ENCODE measurements at places on chromosomes 1 and 21. TPM values are rescaled to one million over a fixed set of nuclear protein-coding genes. Genes with fewer than 3 reads are reported as not detected.

The ABCA4 gene
- 0.25 TPM for polyA plus RNA-seq

The GPR89A gene
- 24.5 TPM for polyA plus RNA-seq

DNA sequence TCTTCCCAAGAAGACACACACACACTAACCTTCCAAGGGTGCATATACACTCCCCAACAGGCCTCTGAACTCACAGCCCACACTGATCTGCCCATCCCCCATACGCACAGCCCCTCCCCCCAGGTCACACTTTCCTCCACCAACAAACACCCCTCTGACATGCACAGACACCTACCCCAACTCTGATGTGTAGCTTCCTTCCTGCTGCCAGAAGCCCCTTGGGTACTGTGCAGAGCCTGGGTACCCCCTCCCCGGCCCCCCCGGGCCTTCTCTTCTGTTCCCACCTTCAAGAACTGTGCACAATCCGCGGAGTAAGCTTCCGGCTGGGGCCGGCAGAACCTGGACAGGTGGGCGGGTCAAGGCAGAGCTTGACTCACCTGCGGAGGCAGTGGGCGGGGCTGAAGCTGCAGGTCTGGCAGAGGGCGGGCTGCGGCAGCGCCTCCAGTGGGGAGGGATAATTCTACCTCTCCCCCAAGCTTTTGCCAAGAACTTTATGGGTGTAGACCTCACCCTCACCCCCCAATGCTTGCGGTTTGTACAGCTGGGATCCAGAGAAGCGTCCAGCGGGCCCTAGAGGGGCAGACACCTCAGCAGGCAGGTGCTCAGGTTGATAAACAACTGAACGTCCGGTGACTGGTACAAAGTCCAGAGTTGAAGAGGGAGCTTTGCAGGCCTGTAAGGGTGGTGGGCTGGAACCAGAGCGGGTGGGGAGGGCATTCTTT lies at the start of gene C1orf210:
Gene C1orf210, minus strand, starts transcription at position 313 of the 722 bp plus-strand sequence. CDS start 2,311 bp downstream, outside the sequence.
- DNase-seq = no peak

DNA sequence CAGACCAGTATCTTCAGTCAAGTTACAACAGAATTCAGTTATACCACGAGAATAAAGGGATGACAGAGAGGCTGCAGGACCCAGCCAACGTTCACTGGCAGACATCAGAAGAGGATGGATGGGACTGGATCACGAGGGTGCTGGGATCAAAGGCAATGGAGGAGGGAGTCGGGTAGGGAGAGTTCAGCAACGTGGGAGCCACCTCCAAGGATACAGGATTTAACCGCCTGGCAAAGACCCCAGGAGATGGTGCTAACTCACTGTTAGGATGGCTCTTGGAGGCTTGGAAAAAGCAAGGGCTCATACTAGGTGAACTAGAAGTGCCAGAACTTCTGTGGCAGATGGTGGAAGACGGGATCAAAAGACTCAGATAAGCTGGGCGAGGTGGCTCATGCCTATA lies 99.1 kb upstream of the DISP3 start:
- no peak for DNase-seq

DNA sequence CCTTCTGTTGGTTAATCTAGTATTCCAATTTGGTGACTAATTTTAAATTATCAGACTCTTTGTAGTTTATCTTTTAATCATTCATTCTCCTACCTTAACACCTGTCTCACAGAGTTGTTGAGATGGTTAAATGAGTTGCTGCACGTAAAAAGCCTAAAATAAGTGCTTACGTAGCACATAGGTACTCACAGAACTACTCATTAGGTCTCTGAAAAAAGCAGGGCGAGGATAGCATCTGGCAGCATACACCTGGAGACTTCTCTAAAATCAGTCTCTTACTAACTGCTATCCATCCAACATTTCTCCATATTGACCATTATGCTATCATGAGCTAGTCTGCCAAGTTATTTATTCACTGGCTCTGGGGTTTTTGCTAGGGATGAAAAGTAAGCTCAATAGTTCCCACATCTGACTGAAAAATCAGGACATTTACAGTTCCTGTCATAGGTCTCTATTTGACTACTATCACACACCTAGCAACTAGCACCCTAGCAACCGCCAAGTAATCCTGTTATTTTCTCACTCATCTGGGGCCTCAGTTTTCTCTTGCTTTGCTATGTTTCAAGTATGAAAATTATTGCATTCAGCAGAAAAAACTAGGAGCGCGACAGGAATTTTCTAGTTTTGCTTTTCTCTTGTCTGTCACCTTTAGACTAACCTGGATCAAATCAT lies 11.2 kb downstream of the CSDE1 start:
- no peak for DNase-seq

GRCh38 chr1:8031176-8031785 lies 5.2 kb upstream of the ERRFI1 start:
- DNase-seq = no peak

- DNase-seq = peak; percentile 63
Measured at GRCh38 chr1:212485913-212486618, 53.3 kb downstream of the NENF start.

Measured in BJ (cell line).